ENCODE measurements at places on chromosomes 7 and 10. TPM values are rescaled to one million over a fixed set of nuclear protein-coding genes. Genes with fewer than 3 reads are reported as not detected.

GRCh38 chr10:120656107-120656506 is 195.1 kb upstream of the WDR11 start:
- no peak for DNase-seq

DNA sequence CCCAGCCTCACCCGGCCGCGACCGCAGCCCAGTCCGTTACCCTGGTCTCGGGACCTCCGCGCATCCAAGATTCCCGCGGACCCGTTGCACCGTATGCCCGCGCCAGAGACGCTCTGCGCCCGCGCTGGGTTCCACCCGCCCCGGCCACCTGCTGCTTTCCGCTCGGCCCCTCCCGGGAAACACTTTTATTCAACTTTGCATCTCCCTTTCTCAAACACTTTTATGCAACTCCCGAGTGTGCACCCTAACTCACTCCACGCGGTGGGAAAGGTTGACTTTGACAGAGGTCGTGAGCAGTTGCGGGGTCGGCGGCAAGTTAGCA is at the start of gene ODAD2:
ODAD2 (minus strand) TSS at position 126 of the 322 bp plus-strand sequence. CDS start 3,937 bp downstream, outside the sequence.
- no peak for DNase-seq

DNA sequence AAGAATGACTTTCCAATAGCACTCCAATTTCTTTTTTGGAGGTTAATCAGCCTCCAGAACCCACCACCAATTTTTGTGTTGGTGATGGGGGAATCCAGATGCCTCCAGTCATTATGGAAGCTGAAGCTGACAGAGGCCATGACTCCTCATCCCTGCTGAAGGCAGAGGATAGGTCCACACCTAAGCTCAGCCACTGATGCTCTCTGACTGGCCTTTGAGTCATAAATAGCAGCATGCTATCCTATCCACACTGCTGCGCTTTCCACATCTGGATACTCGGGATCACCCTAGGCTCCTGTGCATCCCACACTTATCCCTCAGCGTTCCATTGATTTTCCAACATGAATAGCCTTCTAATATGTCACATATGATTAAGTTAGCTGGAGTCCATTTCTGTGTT is 124.2 kb downstream of the TES start:
- no peak for DNase-seq

GRCh38 chr7:47089461-47089860 is 492.4 kb downstream of the TNS3 start:
- DNase-seq: no peak

- DNase-seq: no peak
Measured at GRCh38 chr7:63900394-63901203, 98.0 kb upstream of the ZNF722 start.

DNA sequence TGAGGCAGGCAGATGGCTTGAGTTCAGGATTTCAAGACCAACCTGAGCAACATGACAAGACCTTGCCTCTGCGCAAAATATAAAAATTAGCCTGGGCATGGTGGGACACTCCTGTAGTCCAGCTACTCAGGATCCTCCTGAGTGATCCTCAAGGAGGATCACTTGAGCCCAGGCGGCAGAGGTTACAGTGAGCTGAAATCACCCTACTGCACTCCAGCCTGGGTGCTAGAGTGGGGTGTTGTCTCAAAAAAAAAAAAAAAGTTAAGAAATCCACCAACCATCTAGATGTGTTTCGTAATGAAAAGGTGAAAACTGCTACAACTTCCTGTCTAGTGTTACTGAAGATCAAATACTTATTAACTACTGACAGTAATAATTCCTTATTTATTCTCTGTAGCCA is 8.1 kb downstream of the GLCCI1 start:
- DNase-seq: no peak

DNA sequence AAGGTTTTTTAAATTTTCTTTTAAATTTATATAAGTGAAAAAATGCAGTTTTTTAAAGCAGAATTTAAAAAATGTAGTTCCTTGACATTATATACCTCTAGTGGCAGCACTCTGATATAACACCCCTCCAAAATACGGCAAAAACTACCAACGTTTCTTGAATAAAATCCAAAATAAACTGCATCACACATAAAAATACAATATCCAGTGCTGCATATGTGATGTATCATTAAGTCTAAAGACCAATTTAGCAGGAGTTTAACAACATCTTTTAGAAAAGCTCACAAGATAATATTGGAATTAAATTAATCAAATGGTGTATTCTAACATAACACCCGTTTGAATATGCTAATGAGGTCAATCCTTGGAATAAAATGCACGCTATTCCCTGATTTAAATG is 1.4 kb downstream of the TCERG1L start:
- no peak for DNase-seq

- no peak for DNase-seq
Measured at GRCh38 chr7:14582010-14582409, 320.5 kb downstream of the DGKB start.

DNA sequence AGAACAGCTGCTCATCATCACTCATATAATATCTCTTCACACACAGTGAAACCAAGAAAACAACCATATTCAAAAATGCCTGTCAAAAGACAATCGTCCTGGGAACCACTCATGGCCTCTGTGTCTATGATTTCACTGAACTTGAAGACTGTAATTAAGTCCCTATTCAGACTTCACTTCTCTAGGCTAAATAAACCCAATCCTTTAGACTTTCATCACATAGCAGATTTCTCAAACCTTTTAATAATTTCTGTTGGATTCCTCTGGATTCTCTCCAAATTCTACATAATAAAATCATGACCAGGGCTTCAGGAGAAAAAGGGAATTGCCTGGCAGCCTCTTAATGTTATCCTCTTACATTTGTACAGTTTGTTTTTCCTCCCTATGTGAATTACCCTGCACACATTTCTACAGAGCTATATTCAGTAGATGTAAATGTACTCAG is 201.1 kb downstream of the LRRN3 start:
- DNase-seq: peak; percentile 39

DNA sequence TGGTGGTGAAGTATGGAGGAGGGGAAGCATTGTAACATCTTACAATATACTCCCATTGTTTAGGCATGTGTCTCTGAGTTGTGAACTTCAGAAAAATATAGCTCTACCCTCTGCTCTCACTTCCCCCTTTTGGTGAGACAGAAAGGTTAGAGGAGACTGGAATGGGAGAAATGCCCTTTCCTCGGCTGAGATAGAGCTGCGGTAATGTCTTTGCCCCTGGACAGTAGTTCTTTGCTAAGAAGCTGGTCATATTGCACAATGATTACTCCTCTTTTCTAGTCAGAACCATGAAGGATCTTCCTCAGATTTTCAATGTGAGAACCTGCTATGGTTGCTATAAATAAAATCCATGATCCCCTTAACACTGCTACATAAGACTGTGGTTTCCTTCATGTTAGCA is 171.0 kb downstream of the SEM1 start:
- no peak for DNase-seq

DNA sequence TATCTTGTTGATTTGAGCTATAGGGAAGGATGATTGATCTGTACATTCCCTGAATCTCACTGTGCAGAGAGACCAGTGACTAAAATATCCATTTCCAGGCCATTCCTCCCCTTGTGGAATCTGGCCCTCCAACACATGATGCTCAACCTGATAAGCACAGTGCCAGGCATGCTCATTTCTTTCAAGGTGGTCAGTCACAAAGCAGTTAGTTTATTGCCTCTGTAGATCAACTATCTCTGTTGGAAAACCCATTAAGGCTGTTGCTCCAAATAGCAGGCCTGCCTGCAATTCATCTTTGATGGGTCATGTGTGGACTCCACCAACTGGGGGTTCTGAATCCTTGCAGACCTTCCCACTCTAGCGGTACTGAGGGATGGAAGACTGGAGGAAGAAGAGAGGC is 168.6 kb upstream of the FOXK1 start:
- no peak for DNase-seq

DNA sequence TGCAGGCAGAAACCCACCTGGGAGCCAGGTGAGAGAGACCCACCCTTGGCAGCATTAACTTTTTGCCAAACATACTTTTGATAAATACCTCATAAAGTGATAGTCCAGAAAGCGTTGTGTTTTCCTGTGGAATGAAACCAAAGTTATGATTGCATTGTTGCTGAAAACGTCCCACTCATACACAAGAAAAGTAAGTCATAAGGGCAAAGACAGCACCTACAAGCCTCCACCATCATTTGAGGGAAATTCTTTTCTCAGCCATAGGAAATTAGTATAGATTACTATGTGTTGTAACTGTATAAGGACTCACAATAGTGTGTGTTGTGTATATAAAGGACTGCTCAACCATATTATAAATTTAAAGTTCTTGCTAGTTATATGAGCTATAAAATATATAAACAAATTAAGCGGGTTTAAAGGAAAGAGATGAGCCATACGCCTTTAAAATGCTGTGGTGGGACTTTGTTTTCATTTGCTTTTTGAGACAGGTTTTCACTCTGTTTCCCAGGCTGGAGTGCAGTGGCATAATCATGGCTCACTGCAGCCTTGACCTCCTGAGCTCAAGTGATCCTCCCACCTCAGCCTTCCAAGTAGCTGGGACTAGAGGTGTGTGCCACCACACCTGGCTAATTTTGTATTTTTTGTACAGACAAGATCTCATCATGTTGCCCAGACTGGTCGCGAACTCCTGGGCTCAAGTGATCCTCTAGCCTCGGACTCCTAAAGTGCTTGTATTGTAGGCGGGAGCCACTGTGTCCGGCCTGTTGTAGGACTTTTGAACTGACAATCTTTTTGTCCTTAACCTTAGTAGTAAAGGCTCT is 160.8 kb downstream of the PKD1L1 start:
- no peak for DNase-seq

GRCh38 chr10:100697070-100697469 is 48.3 kb upstream of the PAX2 start:
- no peak for DNase-seq

DNA sequence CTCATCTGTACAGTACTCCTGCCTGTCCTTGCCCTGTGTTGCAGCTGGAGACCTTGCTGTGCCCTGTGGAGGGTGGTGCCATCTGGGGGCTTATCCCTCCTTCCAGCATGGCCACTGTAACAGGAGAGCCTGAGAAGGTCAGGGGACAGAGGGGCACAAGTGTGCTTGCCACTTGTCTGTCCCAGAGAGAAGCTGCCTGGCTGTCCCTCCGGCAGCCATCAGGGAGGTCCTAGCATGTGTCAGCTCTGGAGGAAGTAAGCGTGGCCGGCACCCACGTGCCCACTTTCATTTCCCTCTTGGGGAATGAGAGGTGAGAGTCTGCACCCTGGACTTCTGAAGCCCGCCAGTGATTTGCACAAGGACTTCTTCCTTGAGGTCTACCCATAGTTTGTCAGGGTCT is 97.0 kb upstream of the PPIF start:
- DNase-seq: no peak

- DNase-seq: no peak
Measured at GRCh38 chr7:96789914-96790313, 80.3 kb upstream of the SEM1 start.

DNA sequence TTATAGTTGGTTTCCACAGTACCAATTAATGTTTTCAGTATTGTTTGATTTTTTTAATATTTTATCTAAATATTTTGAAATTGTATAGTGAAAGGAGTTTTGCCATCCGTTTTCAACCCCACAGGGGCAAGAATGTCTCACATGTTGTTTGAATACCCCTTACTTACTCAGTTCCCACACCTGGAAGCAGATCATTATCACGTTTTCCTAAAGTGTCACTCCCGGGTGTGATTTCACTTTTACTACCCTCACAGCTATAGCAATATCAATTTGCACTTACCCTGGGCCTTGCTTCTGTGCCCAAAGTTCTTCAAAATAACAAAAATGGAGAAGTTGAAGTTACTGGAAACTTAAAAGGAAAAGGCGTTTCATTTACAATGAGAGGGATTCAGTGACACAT is 228.1 kb downstream of the CSTF2T start:
- DNase-seq: no peak

GRCh38 chr10:101565936-101566332 is 22.1 kb downstream of the POLL start:
- DNase-seq: no peak

- DNase-seq: no peak
Measured at GRCh38 chr7:117784315-117784714, 88.9 kb downstream of the CTTNBP2 start.

DNA sequence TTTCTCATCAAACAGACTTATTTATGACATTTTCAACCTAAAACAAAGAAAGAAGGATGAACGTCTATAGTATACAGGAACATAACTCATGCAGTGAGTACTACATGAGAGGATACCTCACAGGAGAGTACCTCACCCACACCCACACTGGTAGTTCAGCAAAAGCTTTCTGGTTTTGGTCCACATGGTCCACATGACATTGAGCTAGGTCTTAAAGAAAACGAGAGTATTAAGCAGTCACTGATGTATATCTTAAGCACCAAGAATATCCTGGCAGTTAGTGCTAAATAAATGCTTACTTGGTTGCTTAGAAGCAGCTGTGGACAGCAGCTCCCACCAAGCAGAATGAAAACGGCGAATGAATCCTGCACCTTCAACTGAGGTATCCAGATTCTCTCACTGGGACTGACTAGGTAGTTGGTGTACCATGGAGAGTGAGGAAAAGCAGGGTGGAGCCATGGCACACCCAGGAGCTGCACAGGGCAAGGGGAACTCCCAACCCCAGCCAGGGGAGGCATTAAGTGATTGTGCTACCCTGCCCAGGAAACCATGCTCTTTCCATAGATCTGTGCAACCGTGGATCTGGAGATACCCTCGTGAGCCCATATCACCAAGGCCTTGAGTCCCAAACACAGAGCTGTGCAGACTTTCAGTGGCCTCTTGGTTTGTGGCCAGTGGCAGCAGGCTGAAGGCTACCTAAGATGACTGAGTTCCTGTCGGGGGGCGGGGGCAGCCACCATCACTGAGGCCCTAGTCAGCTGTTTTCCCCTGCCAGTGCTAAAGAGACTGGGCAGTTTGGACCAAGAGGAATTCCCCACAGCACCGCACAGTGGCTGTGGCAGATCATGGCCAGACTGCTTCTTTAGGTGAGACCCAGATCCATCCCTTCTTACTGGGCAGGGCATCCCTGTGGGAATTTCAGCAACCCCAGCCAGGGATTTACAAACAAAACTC is 143.4 kb downstream of the SGMS1 start:
- DNase-seq: no peak

GRCh38 chr10:43231523-43232078 is 35.3 kb downstream of the RASGEF1A start:
- DNase-seq: no peak

- no peak for DNase-seq
Measured at GRCh38 chr10:77643795-77644468, 6.3 kb upstream of the KCNMA1 start.

PCGF6 gene
- 7.1 TPM for polyA plus RNA-seq

TMEM130 gene
- polyA plus RNA-seq: 4.4 TPM

LRRD1 gene
- polyA plus RNA-seq: 0.06 TPM

OLAH gene
- 0.15 TPM for polyA plus RNA-seq

GIMAP1 gene
- polyA plus RNA-seq: not detected

ETV1 gene
- 5.4 TPM for polyA plus RNA-seq

OR6V1 gene
- polyA plus RNA-seq: not detected

ENTPD1 gene
- 0.20 TPM for polyA plus RNA-seq

PNLIP gene
- not detected for polyA plus RNA-seq

ASL gene
- 57.2 TPM for polyA plus RNA-seq

TBL2 gene
- 63.7 TPM for polyA plus RNA-seq

ZNF12 gene
- polyA plus RNA-seq: 15.5 TPM

ELOVL3 gene
- polyA plus RNA-seq: 0.34 TPM

ANK3 gene
- polyA plus RNA-seq: 0.09 TPM

ANXA8 gene
- polyA plus RNA-seq: 0.27 TPM

STAMBPL1 gene
- polyA plus RNA-seq: 29.8 TPM

All from BJ (cell line).